ENCODE measurements at places on chromosomes 2 and 18.

DNA sequence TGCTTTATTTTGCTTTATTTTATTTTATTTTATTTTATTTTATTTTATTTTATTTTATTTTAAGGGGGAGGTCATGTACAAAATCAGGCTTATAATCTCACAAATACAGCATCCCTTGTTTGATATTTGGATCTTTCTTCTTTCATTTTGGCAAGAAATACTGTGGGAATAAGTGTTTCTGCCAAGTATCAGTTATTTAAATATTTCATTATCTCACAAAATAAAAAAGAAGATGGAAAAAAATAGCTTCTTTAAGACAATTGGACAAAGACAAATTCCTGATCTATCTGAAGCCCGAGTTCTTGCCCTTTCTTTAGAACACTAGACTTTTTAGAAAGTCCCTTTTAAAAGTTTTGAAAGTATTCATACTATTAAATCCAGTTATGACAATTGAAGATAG lies 560.5 kb upstream of the ZEB2 start:
- no peaks in the 10 kb centered on the region for H3K27me3 ChIP-seq
- no peaks in the 10 kb centered on the region for H3K4me1 ChIP-seq
- DNase-seq, result no peak
- no peak overlapping the region for H3K27ac ChIP-seq
- H3K36me3 ChIP-seq, result no peaks in the 10 kb centered on the region

- H3K27me3 ChIP-seq, result no peaks in the 10 kb centered on the region
- DNase-seq, result no peak
- H3K4me1 ChIP-seq, result no peaks in the 10 kb centered on the region
- no peak overlapping the region for H3K27ac ChIP-seq
These were observed 22.7 kb downstream of the LBH start for GRCh38 chr2:30253873-30254684.

- no peaks in the 10 kb centered on the region for H3K36me3 ChIP-seq
- H3K4me3 ChIP-seq, result no peak overlapping the region
- no peak for DNase-seq
- no peaks in the 10 kb centered on the region for H3K4me1 ChIP-seq
- no peaks in the 10 kb centered on the region for H3K27me3 ChIP-seq
These were observed 540.6 kb downstream of the RIT2 start for GRCh38 chr18:42574871-42575270.

DNA sequence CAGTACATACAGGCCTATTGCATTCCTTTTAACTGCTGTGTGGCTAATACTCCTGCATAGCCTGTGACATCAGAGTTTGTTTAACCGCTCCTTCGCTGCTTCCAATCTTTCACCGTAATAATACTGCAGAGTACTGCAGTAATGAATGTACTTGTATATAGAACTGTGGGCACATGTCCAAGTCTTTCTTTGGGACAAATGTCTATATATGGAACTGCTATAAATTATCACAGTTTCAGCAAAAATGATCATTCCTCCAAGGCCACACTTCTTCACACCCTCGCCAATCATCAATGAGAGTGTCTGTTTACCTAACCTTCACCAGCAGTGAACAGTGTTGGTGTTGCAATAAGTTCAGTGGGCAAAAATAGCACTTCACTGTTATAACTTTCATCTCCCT lies 230.4 kb downstream of the SP3 start:
- H3K27ac ChIP-seq, result no peak overlapping the region
- H3K4me1 ChIP-seq, result no peaks in the 10 kb centered on the region
- no peaks in the 10 kb centered on the region for H3K36me3 ChIP-seq
- no peak overlapping the region for H3K4me3 ChIP-seq
- no peaks in the 10 kb centered on the region for H3K27me3 ChIP-seq

DNA sequence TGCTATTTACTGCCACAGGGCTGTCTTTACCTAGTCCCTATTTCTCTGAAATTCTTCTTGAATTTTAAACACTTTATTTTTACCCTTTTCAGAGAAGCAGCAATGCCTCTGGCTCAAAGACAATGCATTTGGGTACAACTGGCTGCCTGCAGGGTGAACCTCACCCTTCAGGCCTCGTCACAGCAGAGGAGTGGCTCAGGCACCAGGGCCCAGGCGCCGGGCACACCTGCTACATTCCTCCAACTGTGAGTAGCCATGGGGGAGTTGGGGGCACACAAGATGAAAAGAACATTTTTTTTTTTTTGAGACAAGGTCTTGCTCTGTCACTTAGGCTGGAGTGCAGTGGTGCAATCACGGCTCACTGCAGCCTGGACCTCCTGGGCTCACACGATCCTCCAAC lies 74.9 kb upstream of the KCNE4 start:
- DNase-seq, result no peak
- H3K4me3 ChIP-seq, result no peak overlapping the region
- no peak overlapping the region for H3K27ac ChIP-seq

- H3K27ac ChIP-seq, result no peak overlapping the region
- H3K4me3 ChIP-seq, result no peak overlapping the region
- DNase-seq, result no peak
- no peaks in the 10 kb centered on the region for H3K27me3 ChIP-seq
These were observed 23.7 kb upstream of the MYO5B start for GRCh38 chr18:50218432-50219197.

DNA sequence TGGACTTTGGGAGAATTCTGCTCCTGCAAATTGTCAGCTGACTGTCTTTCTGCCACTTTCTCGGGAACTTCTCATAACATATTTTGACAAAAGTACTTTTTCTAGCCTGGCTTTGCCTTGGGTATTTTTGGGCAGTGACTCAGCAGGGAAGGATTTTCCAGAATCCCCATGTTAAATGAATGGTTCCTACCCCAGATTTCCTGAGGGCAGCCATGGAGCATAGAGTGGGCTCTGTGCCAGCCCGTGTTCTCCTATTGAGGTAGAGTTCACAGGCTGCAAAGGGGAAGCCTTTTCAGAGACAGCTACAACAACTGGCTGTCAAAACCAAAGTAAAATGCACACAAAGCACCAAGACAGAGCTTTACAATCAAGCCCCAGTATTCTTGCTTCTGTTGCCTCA lies 59.8 kb downstream of the BMP10 start:
- H3K4me3 ChIP-seq, result no peak overlapping the region
- H3K4me1 ChIP-seq, result peaks cover 2% of the 10 kb centered on the region
- peak; percentile 23 for DNase-seq
- no peaks in the 10 kb centered on the region for H3K36me3 ChIP-seq

GRCh38 chr2:136215908-136216472 lies 98.0 kb upstream of the CXCR4 start:
- H3K36me3 ChIP-seq, result no peaks in the 10 kb centered on the region
- no peak for DNase-seq
- H3K4me3 ChIP-seq, result no peak overlapping the region
- H3K27me3 ChIP-seq, result no peaks in the 10 kb centered on the region
- no peak overlapping the region for H3K27ac ChIP-seq

DNA sequence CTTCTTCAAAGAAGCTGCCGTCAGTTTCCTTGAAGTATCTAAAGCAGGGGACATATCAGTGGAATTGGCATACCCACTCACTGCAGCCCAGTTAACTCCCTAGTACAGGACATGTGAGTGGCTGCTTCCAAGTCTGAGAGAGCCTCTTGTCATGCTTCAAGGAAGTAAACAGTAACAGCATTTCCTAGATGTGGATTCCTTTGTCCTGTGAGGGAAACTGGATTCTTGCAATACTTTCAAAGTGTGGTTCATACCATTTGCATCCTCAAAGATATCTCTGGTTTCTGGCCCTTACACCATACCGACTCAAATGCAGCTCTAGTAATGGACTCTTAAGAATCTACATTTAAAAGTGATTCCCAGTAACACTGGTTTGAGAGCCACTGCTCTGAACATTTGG lies 87.2 kb downstream of the ESCO1 start:
- H3K36me3 ChIP-seq, result 0 out of 2 replicates have a peak, but pooled peaks cover 5% of the 10 kb centered on the region
- DNase-seq, result no peak
- no peak overlapping the region for H3K27ac ChIP-seq
- H3K4me1 ChIP-seq, result peaks cover under 1% of the 10 kb centered on the region

DNA sequence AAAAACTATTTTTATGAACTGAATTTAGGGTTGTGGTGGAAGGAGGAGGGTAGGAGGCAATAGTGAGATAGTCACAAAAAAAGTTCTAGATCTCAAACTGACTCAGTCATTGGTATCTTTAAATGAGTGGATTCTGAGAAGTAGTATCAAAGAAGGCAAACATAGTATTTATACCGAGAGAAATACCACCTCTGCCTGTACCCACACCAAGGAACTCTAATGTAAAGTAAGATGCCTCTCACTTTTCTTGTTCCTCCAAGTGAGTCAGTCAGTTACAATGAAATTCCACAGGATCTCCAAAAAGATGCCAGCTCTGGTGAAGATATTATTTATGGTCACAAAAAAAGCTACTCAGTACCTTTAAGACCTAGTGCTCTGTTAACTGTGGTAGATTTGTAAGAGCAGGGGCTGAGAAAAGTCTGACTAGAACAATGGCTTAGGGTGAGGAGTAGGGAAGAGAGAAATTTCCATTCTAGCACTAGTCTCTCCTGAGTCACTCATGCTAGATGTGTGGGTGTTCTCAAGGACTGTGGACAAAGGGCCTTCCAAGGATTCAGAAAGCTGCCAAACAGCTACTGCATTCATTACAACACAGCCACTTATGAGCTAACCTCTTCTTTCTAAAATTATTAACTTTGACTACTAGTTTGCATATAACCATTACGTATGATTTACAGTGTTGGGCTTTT lies 36.3 kb downstream of the YWHAQ start:
- H3K27me3 ChIP-seq, result no peaks in the 10 kb centered on the region
- peaks cover 3% of the 10 kb centered on the region for H3K4me1 ChIP-seq
- H3K36me3 ChIP-seq, result peaks cover 26% of the 10 kb centered on the region
- DNase-seq, result no peak

- H3K36me3 ChIP-seq, result no peaks in the 10 kb centered on the region
- H3K4me3 ChIP-seq, result no peak overlapping the region
- H3K4me1 ChIP-seq, result no peaks in the 10 kb centered on the region
- H3K27ac ChIP-seq, result no peak overlapping the region
These were observed 168.9 kb upstream of the SERPINE2 start for GRCh38 chr2:224208007-224208406.

- no peak overlapping the region for H3K4me3 ChIP-seq
- no peaks in the 10 kb centered on the region for H3K36me3 ChIP-seq
- H3K27me3 ChIP-seq, result no peaks in the 10 kb centered on the region
- H3K4me1 ChIP-seq, result no peaks in the 10 kb centered on the region
- DNase-seq, result no peak
These were observed 188.1 kb downstream of the LAMA1 start for GRCh38 chr18:6929370-6930102.

DNA sequence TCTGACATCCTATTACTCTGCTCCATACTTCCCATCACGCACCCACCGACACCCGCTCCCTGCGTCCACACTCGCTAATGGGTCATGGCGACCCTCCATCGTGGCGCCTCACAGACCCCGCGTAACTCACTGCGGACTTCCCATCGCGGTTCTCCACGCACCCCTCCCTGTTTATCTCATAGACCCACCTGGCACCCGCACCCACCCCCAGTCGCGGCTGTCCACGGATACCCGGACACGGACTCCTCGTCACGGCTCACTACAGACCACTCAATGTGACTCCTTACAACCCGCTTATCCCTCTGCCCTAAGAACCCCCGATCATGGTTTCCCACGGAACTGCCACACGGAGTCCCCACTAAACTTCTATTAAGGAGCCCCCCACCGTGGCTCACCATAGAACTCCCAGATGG lies 458 bp downstream of the CXXC1 start:
- peaks cover 25% of the 10 kb centered on the region for H3K36me3 ChIP-seq
- peak overlapping the region; percentile 82 for H3K4me3 ChIP-seq
- no peaks in the 10 kb centered on the region for H3K27me3 ChIP-seq
- H3K27ac ChIP-seq, result peak overlapping the region; percentile 47
- DNase-seq, result no peak
- H3K4me1 ChIP-seq, result peaks cover 5% of the 10 kb centered on the region

DNA sequence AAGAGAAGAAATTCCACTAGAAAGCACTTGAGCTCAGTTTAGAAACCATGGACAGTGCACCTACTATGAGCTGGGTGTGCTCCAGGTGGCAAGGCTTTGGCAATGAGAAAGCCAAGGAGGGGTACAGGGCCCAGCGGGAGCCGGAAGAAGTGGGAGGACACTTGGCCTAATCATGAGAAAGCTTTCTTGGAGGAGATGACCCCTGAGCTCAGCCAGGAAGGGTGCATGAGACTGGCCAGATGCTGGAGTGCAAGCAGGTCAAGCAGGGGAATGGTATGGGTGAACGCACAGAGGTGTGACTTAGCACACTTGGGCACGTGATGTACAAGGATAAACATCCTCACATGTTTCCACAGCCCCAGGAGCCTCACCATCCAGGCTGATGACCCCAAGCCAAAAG lies 97.2 kb upstream of the GLI2 start:
- DNase-seq, result no peak
- H3K27ac ChIP-seq, result no peak overlapping the region
- H3K36me3 ChIP-seq, result no peaks in the 10 kb centered on the region
- no peaks in the 10 kb centered on the region for H3K27me3 ChIP-seq
- no peaks in the 10 kb centered on the region for H3K4me1 ChIP-seq
